ENCODE measurements at places on chromosomes 5 and 9.
A peak's percentile ranks its signal among the peaks of the same experiment; 100 is the strongest.

GRCh38 chr5:16773991-16774390, 157.2 kb upstream of the RETREG1 start:
- DNase-seq = peak; percentile 67

GRCh38 chr5:53814819-53815218, 254.4 kb downstream of the NDUFS4 start:
- no peak for DNase-seq

GRCh38 chr5:166338801-166339200, 1952.6 kb upstream of the WWC1 start:
- DNase-seq = peak; percentile 90

DNA sequence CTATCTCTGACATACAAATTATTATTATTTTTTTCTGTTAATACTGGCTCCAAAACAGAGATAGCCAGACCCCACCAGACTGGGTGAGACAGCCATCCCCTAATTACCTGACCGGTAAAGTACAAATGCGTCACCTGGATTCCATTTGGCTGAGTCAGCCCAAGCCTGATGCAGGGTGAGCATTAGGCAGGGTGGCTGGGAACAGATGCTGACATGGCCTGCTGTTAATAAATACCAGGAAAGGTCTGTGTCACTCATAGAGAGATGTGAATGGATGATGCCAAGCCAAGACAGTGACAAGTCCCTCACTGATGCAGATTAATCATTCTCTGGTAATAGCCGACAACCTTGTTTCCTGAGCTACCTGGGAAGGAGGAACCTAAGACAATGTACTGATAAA, 183.5 kb downstream of the TRIM32 start:
- DNase-seq = no peak

GRCh38 chr9:1876891-1877496, 138.2 kb upstream of the SMARCA2 start:
- DNase-seq = no peak

- DNase-seq = no peak
These were observed 147.7 kb upstream of the MAP3K1 start for GRCh38 chr5:56667692-56668091.

- DNase-seq = peak; percentile 70
These were observed 60.9 kb downstream of the IL31RA start for GRCh38 chr5:55911784-55912653.

DNA sequence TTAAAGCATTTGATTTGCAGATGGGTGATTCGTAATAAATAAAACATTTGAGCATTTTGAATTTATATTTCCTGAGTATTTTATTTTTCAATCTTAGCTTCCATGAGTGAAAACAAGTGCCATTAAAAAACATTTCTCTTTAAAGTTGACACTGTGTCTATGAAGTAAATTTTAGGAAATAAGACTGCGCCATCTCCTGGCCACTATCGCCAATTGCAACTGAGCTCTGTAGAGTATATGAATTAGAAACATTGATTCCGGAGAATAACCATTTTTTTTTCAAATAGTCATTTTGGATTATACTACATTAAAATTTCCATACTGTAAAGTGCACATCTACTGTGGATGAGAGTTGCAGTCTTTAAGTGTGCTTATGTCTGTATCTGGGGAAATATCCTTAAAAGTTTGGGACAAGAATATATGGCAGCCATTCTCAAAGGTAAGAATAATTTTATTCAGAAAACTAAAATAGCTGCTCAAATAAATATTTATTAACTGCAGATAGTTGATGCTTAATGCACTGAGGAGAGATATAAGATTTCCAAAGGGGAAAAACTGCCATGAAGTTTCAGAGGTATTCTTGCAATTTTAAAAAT, 5.9 kb downstream of the DMRTA1 start:
- peak; percentile 21 for DNase-seq

DNA sequence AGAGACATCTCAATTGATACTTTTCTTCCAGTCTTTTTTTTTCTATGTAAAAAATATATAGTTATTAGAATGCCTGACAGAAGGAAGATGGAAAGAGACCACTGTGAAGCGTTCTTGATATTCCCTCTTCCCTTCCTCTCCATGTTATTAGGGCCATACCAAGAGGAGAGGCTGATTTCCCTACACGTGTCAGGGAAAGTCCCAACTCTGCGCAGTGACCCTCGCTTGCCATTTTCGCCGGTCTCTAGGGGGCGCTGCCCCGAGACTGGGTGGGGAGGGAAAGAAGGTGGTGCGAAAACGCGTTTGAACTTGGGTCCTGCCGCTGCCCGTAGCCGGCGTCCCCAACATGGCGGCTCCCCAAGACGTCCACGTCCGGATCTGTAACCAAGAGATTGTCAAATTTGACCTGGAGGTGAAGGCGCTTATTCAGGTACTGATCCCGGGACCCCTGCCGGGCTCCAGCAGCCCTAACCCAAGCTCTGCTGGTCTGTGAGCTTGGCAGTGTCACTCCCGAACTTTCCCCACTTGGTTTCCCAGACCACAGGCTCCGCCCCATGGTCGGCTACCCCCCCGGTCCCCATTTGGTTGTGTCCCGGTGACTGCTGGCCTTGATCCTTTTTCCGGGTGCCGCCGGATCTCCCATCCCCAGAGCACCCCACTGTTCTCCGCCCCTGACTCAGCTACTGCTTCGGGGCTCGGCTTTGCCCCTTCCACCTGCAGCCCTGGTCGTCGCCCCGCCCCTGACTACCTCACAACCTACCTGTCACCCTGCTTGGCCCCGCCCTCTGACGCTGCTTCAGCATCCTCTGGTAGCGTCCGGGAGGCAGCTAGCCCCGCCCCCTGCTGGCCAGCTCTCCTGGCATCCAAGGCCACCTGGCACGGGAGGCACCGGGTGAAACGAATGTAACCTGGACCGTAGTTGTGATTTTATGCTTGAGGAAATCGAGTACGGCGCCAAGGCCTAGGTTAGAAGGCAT, at the start of gene BNIP1:
BNIP1 (plus strand) TSS at position 332 of the 977 bp plus-strand sequence; CDS start at position 347, 15 bp downstream.
- peak; percentile 91 for DNase-seq

DNA sequence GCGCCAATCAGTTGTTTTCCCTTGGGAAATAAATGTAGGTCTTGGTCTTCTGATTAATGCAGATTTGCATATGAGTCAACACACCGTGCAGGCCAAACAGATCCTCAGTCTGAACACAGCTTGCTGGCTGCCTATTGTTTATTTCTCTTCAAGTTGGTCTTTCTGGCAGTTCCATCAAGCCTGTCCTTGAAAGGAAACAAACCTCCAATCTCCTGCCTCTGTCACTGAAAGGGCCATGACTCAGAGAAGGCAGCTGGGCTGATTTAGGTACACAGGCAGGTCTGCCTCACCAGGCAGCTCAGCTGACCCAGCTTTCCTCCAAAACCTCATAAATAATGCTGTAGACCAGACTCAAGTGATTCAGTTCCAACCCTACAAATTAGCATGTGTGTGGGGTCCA, 175.9 kb downstream of the MAN2A1 start:
- peak; percentile 100 for DNase-seq

DNA sequence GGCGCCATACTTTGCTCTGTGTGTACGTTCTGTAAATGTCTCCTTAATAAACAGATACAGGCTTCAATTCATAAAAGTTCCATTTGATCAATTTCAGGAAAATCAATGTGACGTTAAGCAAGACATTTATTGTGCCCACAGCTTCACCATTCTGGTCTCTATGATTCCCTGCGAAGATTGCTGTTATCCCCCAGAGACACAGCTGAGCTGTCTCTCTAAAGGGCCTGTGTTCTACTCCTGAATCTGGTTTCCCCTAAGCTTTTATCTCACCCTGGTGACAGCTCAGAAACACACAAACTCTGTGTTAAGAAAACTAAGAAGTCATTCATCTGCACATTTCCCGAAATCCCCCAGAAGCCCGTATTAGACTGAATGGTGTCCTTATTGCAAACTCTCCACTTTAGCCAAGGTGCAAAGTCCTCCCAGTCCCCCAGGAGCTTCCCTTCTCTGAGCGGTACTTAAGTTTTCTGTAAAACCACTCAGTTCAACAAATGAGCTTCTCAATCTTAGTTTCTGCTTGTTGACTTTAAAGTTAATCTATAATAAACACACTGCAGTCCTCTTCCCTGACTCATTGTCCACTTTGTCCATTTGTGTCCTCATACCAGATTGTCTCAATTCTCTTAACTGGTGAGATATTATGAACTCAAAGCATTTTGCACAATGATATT, 1.4 kb upstream of the C5orf15 start:
- DNase-seq = no peak

GRCh38 chr9:79224672-79225433, 346.9 kb upstream of the TLE4 start:
- peak; percentile 94 for DNase-seq

DNA sequence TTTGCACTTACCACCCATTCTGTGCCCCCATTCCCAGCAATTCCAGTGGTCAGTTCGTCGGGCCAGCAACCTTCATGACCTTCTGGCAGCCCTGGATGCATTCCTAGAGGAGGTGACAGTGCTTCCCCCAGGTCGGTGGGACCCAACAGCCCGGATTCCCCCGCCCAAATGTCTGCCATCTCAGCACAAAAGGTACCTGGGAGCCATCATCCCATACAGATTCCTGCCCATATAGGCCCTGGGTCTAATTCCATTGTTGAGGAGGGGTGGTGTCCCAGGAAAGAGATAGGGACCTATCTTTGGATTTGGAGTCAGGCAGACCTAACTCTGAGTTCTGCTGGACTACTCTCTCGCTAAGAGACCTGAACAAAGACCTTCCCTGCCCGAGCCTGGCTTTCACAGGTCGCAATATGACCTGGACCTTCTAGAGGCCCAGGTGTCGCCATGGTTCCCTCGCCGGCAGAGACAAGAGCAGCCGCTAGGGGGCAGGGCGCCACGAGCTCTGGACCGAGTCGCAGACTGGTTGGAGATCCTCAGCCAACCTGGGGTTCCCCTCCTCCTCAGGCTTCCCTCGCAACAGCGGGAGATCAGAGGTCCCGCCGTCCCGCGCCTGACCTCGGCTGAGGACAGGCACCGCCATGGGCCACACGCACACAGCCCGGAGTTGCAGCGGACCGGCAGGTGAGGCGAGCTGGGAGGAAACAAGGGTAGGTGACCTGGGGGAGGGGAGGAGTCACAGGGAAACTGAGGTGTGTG, 3.1 kb downstream of the SLC4A9 start:
- peak; percentile 43 for DNase-seq

GRCh38 chr9:618478-618877, 223.0 kb upstream of the DMRT1 start:
- peak; percentile 74 for DNase-seq

DNA sequence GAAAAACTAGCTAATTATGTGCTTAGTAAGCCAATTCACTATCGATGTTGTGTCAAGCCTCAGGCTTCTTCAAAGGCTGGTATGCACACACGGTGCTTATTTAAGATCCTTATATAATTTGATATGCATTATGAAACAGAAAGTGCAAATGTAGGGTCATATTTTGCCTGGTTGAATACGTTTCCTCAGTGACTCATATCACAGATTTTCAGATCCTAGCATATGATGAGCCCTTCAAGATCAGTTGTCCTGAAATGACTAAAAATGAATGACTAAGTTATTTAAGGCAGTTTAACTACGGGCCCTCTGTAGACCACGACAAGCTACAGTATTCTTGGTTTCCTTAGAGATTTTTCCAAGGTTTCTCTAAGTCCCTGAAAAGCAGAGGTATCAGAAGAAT, 778.3 kb downstream of the PRELID2 start:
- DNase-seq = peak; percentile 23

DNA sequence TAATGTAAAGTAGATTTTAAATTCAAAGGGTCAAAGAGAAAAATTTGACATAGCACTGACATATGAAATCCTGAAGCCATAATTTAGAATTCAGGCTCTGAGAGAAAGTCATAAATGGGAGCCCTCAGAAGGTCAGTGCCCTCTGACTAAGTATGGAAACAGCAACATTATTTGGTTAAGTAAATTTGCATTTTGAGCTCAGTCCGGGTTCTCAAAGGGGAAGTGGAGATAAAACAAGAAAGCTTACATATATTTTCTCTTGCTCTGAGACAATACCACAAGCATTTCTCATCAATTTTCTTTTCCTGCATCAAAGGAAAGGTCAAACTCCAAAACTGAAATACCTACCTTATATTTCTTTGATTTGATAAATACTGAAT, 348.0 kb downstream of the SEMA5A start:
- DNase-seq = peak; percentile 5

DNA sequence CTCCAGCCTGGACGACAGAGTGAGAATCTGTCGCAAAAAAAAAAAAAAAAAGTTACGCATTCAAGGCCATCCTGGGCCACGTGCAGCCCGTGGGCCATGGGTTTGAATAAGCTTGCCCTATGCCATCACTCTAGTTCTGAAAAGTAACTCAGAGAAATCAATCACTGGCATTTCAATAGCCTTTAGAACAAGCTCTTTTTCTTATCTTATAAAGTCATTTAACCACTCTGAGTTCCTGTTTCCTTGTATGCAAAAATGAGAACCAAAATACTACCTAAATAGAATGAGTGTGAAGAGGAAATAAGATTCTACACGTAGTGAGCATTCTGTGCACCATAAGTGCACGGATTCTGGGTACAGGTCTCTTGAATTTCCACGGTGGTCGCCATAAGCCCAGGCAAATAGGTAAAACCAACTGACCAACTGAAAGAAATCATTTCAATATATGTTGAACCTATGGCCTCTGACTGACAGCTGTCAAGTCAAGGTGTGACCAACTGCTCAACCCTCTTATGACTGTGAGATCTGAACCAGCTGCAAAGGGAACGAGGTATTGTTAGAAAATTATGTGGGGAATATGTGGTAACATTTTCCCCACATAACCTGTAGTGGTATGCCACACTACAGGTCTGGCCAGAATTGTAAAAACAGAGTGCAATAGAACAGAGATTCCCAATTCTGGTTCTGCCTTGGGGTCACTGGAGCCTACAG, 143.9 kb upstream of the LHFPL2 start:
- no peak for DNase-seq

GRCh38 chr5:125679522-125679921, 743.7 kb upstream of the GRAMD2B start:
- DNase-seq = peak; percentile 14

- DNase-seq = no peak
These were observed 96.4 kb upstream of the NTRK2 start for GRCh38 chr9:84573083-84573482.

DNA sequence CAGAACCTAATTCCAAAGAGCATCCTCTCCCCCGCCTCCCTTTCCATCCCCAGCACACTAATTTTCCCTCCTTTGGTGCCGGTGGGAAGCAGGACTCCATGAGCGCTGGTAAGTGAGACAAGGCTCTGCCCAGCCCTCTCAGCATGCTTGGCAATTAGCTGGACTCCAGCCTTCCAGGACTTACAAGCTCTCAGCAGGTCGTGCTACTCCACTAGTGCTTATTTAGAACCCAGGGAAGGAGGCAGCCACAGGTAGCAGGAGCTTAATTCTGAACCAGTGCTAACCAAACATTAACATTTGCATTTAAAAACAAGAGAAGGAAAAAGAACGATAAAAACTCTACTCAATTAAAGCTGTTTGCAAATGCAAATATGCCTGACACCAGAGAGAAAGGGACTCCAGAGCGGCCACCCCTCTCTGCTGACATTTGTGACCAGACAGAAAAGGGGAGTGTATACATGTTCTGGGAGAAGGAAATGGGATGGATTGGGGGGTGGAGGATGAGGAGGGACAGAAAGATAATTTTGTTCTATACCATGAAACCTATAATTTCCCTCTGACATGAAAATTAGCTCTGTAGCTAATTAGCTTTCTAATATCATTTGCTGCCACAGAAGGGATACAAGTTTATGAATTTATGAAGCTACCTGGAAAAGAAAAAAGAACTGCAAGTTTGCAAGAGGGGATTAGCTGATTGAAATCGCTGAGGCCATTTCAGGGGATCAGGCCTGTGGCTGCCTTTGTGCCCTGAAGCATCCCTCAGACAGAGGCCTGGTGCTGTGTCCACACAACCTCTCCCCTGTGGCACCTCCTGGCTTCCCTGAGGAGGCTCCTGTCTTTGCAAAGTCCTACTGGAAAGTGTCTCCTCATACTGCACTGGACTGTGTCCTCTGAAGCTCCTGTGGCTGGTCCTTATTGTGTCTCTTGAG, 266.3 kb downstream of the SEC61B start:
- DNase-seq = no peak

GRCh38 chr5:111511831-111512374, 432 bp downstream of the STARD4 start:
- DNase-seq = peak; percentile 37
